ENCODE measurements at places on chromosomes 12 and 14. TPM values are rescaled to one million over a fixed set of nuclear protein-coding genes. Genes with fewer than 3 reads are reported as not detected.

DNA sequence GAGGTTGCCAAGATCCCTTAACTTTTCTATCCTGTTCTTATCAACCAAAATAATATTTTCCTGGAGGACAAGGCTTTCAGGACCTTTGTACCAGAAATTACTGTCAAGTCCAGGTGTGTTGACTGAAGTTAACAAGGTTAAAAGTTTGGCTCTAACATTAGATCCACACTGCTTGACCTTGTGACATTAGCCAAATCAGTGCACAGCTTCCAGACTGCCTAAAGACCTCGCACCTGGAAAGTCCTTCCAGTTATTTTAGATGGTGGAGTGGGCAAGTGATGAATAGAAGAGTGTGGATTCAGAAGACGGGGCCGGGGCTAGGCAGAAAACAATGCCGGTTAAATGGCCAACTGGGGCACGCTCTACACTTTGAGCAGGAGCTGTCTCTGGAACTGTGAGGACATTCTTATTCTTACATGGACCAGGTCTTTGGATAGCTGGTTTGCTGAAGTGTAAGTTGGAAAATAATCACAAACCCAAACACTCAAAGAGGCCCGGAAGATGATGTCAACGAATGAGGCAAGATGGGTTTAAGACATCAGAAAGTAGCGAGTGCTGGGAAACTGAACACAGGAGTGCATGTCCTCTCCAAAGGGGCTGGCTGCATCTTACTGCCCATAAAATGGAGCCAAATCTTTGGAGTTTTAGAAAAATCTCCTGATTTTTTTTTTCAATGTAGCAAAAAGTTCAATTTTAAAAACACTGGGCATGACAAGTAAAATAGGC lies 56.3 kb downstream of the NIN start:
- H3K4me3 ChIP-seq = no peak overlapping the region
- DNase-seq = no peak
- peaks cover 36% of the 10 kb centered on the region for H3K36me3 ChIP-seq
- H3K4me1 ChIP-seq = no peaks in the 10 kb centered on the region

- H3K27ac ChIP-seq = peak overlapping the region; percentile 4
- no peaks in the 10 kb centered on the region for H3K27me3 ChIP-seq
- DNase-seq = no peak
Measured at GRCh38 chr12:718756-719102, 33.6 kb upstream of the WNK1 start.

DNA sequence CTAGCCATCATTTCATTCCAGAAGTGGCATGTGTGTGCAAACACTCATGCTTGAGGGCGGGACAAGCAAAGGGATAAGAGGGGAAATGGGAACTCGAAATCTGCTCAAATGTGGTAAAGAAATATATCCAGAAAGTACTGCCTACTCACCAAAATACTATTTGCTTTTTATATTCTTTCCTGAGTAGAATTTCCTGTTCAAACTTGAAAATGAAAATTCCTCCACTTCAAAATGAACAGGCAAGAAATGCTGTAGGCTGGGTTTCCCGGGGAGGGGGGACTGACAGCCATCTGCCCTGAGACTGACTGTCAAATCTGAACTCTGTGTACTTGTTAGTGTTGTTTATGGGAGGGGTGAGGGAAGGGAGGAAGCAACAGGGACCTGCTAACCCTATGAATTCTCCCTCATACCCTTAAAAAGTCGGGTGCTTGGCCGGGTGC lies 34.6 kb downstream of the NTF3 start:
- H3K27me3 ChIP-seq = no peaks in the 10 kb centered on the region
- no peak overlapping the region for H3K27ac ChIP-seq
- no peak for DNase-seq
- no peak overlapping the region for H3K4me3 ChIP-seq
- H3K4me1 ChIP-seq = no peaks in the 10 kb centered on the region
- no peaks in the 10 kb centered on the region for H3K36me3 ChIP-seq

TEX52 gene
- total RNA-seq = not detected

- no peaks in the 10 kb centered on the region for H3K4me1 ChIP-seq
- no peak for DNase-seq
- no peak overlapping the region for H3K4me3 ChIP-seq
- no peaks in the 10 kb centered on the region for H3K36me3 ChIP-seq
- H3K27me3 ChIP-seq = no peaks in the 10 kb centered on the region
Measured at GRCh38 chr12:115670869-115671268, 606.6 kb downstream of the MED13L start.

DNA sequence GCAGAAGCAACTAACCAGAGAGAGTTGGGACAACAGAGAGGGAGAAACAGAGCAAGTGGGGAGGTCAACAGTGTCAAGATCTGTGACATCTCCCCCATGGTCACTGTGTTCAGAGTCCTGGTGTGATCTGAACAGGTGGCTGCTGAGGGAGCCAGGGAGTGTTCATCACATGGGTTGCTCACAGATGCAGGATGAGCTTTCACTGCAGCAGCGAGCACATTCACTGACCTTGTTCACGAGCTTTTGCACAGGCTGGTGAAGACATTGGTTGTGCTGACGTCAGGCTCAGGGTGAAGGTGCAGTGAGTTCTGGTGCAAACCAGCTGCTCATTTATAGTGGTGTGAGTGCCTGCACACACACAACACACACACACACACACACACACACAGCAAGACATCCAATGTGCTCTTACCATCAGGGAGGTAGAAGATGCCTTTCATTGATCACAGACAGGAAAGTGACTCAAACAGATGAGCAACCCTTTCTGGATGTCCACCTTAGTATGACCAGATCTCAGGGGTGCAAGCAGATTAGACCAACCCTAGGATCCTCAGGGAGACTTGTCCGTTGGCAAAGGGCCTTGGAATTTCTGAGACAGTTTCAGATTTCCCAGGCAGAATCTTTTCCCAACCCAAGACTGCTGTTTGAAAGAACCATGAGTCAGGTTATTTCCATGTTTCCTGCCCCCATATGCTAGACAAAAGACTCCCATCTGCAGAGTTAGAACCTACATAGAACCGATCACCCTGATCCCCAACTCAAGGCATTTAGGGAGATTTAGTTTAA lies 44.3 kb upstream of the OR10AD1 start:
- no peak for DNase-seq
- no peaks in the 10 kb centered on the region for H3K27me3 ChIP-seq
- no peaks in the 10 kb centered on the region for H3K4me1 ChIP-seq
- H3K27ac ChIP-seq = no peak overlapping the region
- no peak overlapping the region for H3K4me3 ChIP-seq

- no peaks in the 10 kb centered on the region for H3K27me3 ChIP-seq
- H3K4me3 ChIP-seq = no peak overlapping the region
- H3K4me1 ChIP-seq = no peaks in the 10 kb centered on the region
Measured at GRCh38 chr12:125142601-125143000, 77.4 kb downstream of the AACS start.

- peak overlapping the region; percentile 61 for H3K4me3 ChIP-seq
- H3K36me3 ChIP-seq = peaks cover 31% of the 10 kb centered on the region
- DNase-seq = peak; percentile 94
- no peaks in the 10 kb centered on the region for H3K27me3 ChIP-seq
- peak overlapping the region; percentile 96 for H3K27ac ChIP-seq
Measured at GRCh38 chr12:56157201-56158028, 744 bp upstream of the MYL6 start.

RNASE2 gene
- 2.1 TPM for total RNA-seq

- no peaks in the 10 kb centered on the region for H3K36me3 ChIP-seq
- H3K4me3 ChIP-seq = no peak overlapping the region
- peak overlapping the region; percentile 17 for H3K27ac ChIP-seq
- no peaks in the 10 kb centered on the region for H3K4me1 ChIP-seq
Measured at GRCh38 chr12:44377443-44378187, 498.5 kb downstream of the NELL2 start.

PIANP gene
- 0.55 TPM for total RNA-seq

DNA sequence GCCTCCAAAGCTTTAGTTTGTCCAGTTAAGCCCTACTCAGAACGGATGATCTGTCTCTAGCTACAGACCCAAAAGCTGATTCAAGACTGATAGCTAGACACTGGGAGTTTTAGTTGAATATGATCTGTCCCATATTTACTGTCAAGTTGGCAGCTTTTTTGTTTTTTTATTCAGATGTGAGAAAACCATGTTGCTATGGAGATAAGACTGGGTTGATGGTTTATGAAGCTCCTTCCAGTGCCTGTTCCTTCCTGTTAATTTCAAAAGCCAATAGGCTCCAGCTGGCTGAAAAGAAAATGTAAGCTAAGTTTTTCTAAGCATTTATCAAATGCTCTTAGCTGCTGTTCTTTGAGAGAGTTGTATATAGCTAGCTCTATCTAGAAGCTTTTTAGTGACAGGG lies 4.7 kb downstream of the DYNLL1 start:
- DNase-seq = no peak
- no peak overlapping the region for H3K4me3 ChIP-seq
- peaks cover 14% of the 10 kb centered on the region for H3K36me3 ChIP-seq
- H3K4me1 ChIP-seq = no peaks in the 10 kb centered on the region
- no peaks in the 10 kb centered on the region for H3K27me3 ChIP-seq

MYBPC1 gene
- 0.54 TPM for total RNA-seq

C12orf50 gene
- not detected for total RNA-seq

GRCh38 chr14:28765831-28766468 lies 637 bp upstream of the FOXG1 start:
- H3K27ac ChIP-seq = peak overlapping the region; percentile 57
- H3K4me3 ChIP-seq = peak overlapping the region; percentile 27
- DNase-seq = no peak
- H3K27me3 ChIP-seq = peaks cover 95% of the 10 kb centered on the region
- H3K36me3 ChIP-seq = no peaks in the 10 kb centered on the region

DNA sequence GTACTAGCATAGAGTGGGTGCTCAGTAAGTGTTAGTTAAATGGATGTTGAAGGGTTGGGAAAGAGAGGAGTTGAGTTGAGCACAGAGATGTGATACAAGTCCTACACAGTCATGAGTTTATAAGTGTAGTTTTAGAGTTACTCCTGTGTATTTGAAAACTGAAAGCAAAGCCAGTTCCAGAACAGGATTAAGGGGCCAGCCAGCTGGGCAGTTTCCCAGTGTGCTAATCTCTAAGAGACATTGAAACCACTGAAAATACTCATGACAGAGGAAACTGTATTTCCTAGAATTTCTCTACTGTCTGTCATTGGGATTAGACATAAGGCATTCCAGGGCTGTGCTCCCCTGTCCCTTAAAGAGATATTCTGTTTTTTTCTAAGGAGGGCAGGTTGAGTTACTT lies 101.0 kb downstream of the DERA start:
- H3K36me3 ChIP-seq = no peaks in the 10 kb centered on the region
- peak overlapping the region; percentile 34 for H3K27ac ChIP-seq
- H3K4me1 ChIP-seq = peaks cover 14% of the 10 kb centered on the region
- DNase-seq = peak; percentile 74
- H3K4me3 ChIP-seq = no peak overlapping the region

USP44 gene
- 1.8 TPM for total RNA-seq

DNA sequence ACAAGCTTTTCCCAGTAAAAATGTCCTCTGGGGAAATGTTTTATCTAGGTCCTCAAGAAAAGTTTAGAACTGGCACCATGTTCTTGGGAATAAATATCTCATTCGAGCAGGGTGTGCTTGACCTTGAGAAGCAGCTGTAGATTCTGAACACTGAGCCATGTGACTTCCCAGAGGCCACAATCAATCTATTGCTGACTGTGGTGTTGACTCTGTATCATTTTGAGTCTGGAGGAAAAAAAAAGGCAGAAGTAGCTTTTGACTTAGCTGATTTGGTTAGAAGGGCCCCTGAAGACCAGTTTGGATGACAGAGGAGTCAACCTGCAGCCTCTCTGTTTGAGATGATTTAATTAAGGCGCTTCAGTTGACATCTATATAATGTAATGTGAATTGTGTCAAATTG lies 592.4 kb upstream of the SEL1L start:
- no peaks in the 10 kb centered on the region for H3K36me3 ChIP-seq
- H3K27me3 ChIP-seq = no peaks in the 10 kb centered on the region
- no peak overlapping the region for H3K4me3 ChIP-seq
- no peak for DNase-seq
- H3K4me1 ChIP-seq = no peaks in the 10 kb centered on the region

- no peak for DNase-seq
- H3K27me3 ChIP-seq = no peaks in the 10 kb centered on the region
- H3K4me1 ChIP-seq = peaks cover 30% of the 10 kb centered on the region
- no peak overlapping the region for H3K4me3 ChIP-seq
Measured at GRCh38 chr12:76866151-76866567, 12.7 kb downstream of the CSRP2 start.

- no peak for DNase-seq
- H3K4me3 ChIP-seq = no peak overlapping the region
- no peaks in the 10 kb centered on the region for H3K27me3 ChIP-seq
- H3K27ac ChIP-seq = no peak overlapping the region
- no peaks in the 10 kb centered on the region for H3K4me1 ChIP-seq
- no peaks in the 10 kb centered on the region for H3K36me3 ChIP-seq
Measured at GRCh38 chr12:12097891-12098690, 27.4 kb downstream of the BCL2L14 start.

SLC25A21 gene
- total RNA-seq = 0.55 TPM

DNA sequence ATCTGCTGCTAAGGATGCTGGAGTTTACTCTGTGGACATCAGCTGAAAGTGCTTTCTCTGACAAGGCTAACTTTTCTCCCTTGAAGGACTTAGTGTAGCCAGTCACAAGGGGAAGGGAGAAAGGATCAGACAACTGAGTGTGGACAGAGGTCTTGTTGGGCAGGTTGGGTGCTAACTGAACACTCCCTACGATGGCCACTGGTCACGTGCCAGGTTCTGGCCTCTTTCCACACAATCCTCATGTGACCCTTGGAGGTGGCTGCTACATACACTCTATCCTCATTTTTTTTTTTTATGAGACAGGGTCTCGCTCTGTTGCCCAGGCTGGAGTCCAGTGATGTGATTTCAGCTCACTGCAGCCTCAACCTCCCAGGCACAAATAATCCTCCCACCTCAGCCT lies 39.7 kb downstream of the FOXN4 start:
- peaks cover 47% of the 10 kb centered on the region for H3K36me3 ChIP-seq
- H3K4me1 ChIP-seq = no peaks in the 10 kb centered on the region
- H3K27me3 ChIP-seq = no peaks in the 10 kb centered on the region
- no peak overlapping the region for H3K4me3 ChIP-seq

CYP27B1 gene
- not detected for total RNA-seq

DNA sequence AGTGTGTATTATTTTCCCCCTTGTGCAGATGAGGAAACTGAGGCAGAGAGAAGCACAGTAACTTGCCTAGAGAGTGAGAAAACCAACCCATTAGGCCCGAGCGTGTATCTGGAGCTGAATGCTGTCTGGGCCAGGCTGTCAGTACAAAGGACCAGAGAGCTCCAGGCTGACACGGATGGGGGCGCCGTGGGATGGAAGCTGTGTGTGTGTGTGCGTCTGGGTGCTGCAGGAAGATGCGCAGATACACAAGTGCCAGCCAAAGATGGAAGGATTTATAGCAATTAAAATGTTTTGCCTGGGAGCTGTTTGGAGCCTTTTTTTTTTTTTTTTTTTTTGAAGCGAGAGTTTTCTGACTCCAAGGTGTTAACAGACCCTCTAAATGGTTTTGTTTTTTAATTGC lies 53.7 kb upstream of the GPATCH2L start:
- no peaks in the 10 kb centered on the region for H3K36me3 ChIP-seq
- DNase-seq = no peak
- H3K4me1 ChIP-seq = peaks cover 32% of the 10 kb centered on the region
- H3K4me3 ChIP-seq = no peak overlapping the region
- no peaks in the 10 kb centered on the region for H3K27me3 ChIP-seq

Measured in sigmoid colon (tissue), 7 donors.